SJCRH30 (cell line): ENCODE measurements at places on chromosomes 6 and 20. TPM values are rescaled to one million over a fixed set of nuclear protein-coding genes. Genes with fewer than 3 reads are reported as not detected.

DNA sequence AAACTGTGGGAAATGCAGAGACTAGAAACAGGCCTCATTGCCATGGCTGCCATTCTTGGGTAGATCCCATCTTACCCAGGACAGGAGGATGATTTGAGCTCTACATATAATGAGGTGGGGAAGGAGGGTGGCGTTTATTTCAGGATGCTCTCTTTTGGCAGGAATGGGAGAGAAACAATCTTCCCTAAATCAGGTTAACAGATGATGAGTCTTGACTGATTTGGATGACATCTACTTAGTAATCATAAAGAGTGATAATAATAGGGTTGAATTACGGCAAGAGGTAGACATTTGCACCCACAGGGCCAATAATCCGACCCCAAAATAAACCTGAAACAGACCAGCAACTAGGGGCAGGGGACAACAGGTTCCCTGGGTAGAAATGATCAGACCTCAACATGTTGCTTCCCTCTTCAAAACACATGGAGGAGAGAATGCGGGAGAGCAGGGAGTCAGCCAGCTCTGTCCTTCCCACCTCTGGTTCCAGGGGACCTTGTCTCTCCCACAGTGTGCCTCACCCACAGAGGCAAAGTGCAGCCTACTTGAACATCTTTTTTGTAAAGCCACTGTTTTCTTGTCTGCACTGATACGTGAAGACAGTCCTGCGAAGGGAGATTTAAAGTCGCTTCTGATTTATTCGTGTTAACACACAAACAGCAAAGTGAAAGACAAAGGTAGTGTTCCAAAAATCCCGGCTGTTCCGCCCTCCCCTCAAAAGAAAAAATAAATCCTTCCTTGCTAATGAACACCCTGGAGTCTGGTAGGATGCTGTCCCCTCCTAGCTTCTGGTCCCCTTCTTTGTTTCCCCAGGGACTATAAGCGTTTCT, 3.9 kb downstream of the FOXQ1 start:
- no peak for DNase-seq

DNA sequence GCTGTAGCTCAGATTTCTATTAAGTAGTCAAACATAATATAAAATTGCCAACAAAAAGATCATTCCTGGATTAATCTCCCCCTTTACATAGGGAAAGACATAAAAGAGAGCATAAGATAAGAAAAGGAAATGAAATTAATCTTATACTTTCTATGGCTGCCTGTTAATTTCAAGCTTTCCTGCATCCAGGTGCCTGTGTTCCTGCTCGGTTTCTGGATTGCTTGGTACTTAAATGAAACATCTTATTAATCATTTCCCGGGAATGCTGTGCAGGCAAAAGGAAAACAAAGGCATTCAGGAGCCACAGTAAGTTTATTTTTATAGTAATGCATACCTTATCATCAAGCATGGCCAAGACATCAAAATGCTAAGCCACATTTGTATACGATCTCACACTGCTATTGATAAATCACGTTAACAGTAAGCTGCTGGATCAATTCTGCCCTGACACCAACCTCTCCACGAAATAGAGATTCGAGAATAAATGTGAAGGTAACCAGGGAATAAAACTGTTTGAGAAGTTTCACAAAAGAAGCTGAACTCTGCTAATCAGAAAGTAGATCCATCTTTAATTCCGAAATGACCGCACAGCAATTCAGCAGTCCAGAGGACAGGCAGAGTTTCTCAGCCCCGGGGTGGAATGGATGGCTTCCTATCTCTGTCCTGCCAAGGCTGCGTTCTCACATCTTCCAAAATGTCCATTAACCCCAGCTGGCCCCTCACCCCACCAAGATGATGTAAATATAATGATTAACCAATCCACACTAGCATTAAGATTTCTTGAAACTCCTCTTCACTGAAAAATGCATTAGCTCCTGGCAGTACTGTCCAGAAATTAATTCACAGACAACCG, 32.6 kb upstream of the APCDD1L start:
- no peak for DNase-seq

DNA sequence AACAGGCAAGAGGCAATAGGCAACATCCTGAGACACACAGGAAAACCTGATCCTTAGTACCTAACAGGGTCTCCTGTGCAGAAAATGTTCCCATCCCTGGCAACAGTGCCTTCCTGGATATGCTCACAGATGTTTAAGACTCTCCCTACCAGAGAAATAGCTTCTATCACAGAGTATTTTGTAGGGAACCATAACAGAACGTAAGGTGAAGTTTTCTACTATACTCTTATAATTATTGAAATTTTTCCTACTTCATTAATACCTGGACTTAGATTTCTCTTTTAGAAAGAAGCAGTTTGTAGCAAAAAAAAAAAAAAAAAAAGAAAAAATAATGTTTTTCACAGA, 33.5 kb upstream of the LGSN start:
- DNase-seq, result no peak

DNA sequence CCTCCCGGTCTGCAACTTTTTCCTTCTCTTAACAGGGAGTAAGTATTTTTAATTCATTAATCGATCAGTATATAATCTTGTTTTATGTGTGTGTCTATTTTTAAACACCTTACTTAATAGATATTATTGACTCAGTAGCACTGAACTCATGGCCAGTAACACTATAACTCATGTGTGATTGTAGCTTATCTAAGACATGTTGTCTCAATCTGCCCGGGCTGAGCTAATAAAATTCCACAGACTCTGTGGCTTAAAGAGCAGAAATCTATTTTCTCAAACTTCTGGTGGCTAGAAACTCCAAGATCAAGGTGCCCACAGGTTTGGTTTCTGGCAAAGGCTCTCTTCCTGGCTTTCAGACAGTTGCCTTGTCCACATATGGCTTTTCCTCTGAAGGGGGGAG, 68.8 kb upstream of the TNFAIP3 start:
- no peak for DNase-seq

DNA sequence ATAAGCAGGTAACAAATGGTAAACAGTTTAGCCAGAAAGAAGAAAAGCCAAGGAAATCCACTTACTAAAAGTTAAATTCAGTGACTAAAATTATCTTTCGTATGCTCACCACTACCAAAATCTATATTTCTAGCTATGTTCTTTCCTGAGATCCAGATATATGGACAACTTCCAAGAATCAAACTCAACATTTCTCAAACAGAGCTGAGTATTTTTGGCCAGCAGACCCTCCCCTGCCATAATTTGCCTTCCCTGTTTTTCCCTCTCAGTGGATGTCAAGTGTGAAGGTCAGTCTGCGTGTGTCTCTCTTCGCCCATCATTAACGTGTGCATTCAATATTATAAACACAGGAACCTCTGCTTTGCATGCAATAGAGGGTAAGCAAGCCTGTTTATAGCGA, 42.0 kb downstream of the PRKN start:
- DNase-seq, result no peak

SYS1 gene
- total RNA-seq, result 24.2 and 27.8 TPM in 2 replicates

OSBPL2 gene
- total RNA-seq, result 36.7 and 40.2 TPM in 2 replicates

DNA sequence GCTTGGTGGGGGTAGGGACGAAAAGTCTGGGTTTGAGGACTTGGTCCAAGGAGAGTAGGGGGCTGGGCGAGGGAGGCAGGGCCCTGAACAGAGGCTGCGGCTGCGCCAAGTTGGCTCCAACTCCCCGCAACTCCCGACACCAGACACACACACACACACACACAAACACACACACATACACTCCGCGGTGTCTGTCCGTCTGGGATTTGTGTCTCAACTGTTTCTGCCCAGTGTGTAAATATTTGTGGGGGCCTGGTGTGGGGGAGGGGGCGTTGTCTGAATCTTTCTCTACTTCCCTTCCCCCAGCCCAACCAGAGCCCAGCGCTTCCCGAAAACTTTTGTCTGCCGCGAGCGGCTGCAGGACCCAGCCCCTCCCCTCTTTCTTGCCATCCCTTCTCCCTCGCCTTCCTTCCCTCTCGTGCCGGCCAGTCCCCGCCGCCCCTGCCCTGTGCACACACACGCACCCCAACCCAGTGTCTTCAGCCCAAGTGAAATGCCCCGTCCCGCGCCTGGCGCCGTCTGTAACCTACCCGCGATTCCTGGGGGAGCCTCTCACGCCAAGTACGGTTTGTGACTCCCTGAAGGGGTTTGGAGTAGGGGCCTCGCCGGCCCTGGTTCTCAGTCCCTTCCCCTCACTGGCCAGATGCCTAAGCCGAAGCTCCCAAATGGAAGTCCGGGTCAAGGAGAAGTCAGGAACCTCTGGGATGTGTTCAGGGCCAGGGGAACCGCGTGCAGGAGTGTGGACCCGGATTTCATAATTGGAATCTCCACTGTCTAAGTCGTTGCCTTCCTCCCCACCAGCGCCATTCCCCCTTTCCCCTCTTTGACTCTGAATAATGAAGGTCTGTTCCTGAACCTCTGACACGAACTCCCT, 904 bp downstream of the MDFI start:
- DNase-seq, result peak; percentile 78

DNA sequence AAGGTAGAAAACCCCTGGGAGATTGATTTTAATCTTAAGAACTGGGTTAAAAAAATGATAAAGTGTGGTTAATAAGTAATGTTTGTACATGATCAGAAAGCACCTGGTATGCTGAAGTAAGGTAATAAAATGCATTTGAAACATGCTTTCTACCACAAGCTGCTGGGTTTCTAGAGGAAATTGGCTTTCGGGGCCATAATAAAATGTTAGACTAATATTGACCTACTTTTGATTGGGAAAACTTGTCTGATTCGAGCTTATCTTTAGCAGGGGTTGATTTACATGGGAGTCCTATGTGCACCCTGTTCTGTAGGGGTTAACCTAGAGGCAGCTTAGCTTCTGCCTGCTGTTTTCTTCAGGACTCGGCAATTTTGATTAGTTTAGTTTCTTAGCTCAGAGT, 50.5 kb downstream of the CRYBG1 start:
- no peak for DNase-seq

DNA sequence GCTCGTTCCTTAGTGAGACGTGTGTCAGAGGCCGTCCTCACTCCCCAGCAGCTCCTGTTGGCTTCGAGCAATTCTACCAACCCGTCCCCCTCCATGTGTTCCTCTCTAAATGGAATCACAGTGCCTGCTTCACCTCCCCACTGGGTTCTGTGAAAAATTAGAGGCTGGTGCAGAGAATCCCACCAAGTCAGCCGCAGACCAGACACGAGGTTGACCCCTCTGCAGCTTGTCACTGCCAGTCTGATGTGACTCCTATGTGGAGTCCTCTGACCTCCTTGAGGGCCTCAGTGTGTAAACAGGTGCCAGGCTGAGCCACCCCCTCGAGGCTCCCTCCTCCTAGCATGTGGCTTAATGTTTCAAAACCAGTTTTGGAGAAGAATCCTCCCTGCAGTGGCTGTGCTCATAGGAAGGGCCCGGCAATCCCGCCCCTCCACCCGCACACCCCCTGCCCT, 12.6 kb upstream of the IRF4 start:
- no peak for DNase-seq

DNA sequence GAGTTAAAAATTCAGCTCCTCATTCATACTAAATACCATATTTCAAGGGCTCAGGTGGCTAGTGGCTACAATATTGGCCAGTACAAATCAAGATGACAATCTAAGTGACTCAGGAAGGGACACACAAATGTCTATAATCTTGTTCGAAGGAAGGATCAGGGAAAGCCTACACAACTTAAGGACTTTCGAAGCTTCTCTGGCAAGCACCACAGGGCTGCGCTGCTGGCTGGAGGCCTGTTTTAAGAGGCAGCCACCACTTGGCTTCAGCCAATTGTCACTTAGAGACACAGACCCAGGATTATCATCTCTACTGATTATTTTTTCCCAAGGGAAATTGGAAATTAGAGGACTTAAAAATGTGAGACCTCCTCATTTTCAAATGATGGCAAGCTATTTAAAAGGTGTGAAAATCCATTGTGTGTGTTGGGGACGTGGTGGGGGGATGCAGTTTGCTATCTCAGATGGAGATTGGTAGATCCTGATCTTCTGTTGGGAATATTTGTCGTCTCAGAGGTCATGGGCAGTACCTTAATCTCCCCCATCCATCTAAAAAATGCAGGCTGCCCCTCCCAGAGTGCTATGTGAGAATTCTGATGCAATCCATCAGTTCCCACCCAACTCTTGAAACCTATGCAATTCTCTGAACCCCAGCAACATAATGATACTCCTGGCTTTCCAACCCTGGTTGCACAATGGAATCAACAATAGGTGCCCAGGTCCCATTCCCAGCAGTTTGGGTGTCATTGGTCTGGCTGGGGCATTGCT, 11.3 kb downstream of the ARHGAP40 start:
- no peak for DNase-seq

DNA sequence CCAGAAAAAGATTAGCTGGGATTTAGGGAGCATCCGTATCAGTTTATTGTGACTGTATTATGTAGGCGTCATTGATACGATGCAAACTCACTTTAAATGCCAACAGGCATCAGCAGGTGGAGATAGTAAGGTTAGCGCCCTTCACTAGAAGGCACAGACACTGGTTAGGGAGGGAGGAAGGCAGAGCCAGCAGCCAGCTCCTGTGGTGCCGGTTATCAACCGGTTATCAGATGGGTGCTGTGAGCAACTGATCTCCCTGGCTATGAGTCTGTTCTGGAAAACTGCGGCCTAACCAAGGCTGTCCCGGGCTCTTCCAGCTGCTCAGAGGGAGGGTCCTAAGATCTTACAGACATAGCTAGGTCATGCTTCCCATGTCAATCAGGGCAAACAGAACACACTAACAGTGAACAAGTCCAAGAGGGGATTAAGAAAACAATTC, 47.5 kb upstream of the CD93 start:
- no peak for DNase-seq

- peak; percentile 75 for DNase-seq
These were observed 34.0 kb upstream of the NUP153 start for GRCh38 chr6:17740559-17741220.

DNA sequence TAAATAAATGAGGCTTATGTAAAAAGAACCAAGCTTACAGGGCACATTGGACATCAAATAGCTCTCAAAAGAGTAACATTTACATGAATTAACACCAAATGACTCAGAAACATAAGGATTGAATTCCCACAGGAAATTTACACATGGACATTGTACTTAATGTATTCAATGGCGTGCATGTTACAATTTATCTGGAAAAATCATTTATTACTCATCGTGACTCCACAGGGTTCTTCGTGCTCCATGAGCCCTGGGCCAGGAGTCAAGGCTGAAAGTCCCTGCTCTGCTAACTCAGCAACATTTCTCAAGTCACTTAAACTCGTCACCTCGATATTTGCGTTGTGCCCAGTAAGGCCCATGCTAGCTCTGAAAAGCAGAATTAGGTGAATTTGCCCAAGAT, 158.5 kb downstream of the PHACTR1 start:
- DNase-seq, result no peak

GRCh38 chr20:25600632-25601031, 15.3 kb upstream of the NINL start:
- DNase-seq, result peak; percentile 24

SRC gene
- 14.9 and 15.4 TPM in 2 replicates for total RNA-seq

- DNase-seq, result peak; percentile 94
These were observed 43.1 kb upstream of the GATA5 start for GRCh38 chr20:62518911-62519310.

DNA sequence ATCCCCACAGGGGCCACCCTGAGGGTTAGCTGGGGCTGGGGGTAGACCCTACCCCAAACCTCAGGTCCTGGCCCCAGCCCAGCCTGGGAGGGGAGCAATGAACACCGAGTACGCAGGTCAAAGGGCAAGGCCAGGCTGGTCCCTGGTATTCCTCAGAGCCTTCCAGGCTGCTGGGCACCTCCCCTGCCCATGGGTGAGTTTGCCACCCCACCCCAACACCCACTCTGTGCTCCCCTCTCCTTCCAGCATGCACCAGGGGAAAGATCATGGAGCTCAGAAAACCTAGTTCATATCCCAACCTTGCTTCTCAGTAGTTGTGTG, 103.9 kb upstream of the FOXP4 start:
- DNase-seq, result no peak

GRCh38 chr6:168131464-168132415, 52.7 kb upstream of the FRMD1 start:
- no peak for DNase-seq

- DNase-seq, result no peak
These were observed 179.1 kb downstream of the DOK5 start for GRCh38 chr20:54654450-54654849.
